ENCODE measurements at places on chromosomes 11 and 22.
A peak's percentile ranks its signal among the peaks of the same experiment; 100 is the strongest.

DNA sequence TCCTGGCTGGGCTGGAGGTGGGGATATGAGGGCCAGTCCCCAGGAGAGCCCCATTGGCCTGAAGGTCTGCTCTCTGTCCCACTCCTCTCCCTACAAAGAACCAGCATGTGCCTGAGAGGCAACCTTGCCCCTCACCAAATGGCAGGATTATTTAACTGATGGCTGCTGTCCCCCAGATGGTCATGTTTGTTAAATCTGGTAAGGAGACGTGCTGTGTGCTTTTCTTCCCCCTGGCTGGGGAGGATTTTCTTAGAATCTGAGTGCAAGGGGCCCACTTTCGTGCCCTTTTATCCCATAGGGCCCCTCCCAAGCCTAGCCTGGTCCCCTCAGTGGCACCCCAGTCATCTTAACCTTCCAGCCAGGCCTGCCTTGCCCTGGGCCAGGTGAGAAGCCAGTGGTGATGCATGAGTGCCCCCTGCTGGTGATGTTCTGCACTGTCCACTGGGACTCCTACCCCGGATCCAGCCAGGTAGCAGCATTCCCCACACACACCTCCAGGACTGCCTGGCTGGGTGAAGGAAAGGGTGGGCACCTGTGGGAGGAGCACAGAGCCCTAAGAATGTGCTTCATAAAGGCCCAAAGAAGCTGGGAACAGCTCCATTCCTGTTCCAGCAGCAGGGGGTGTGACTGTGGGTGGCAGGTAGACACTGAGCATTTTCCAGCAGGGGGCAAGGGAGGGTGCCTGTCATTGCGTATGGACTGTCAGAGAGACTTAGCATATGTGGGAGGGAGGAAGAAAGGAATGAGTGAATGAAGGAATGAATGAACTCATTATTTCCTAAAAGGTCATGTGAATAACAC, 28.9 kb downstream of the MFNG start:
- peak; percentile 33 for DNase-seq

GRCh38 chr11:47915783-47916182, 64.6 kb upstream of the PTPRJ start:
- no peak for DNase-seq

DNA sequence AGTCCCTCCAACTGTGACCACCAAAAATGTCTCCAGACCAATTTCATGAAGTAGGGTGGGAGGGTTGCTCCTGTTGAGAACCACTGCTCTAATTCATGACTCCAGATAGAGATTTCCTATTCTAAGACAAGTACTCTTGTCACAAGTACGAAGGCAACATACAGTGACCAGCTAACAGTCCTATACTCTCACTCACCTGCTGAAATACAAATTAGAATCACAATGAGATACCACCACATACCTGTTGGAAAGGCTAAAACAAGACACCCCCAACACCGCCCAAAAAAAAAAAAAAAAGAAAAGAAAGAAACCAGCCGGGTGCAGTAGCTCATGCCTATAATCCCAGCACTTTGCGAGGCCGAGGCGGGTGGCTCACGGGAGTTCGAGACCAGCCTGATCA, 310.5 kb downstream of the SWAP70 start:
- no peak for DNase-seq

GRCh38 chr11:60658409-60658808, 41.0 kb upstream of the MS4A8 start:
- no peak for DNase-seq

GRCh38 chr11:114705280-114706024, 27.1 kb downstream of the NXPE2 start:
- no peak for DNase-seq

DNA sequence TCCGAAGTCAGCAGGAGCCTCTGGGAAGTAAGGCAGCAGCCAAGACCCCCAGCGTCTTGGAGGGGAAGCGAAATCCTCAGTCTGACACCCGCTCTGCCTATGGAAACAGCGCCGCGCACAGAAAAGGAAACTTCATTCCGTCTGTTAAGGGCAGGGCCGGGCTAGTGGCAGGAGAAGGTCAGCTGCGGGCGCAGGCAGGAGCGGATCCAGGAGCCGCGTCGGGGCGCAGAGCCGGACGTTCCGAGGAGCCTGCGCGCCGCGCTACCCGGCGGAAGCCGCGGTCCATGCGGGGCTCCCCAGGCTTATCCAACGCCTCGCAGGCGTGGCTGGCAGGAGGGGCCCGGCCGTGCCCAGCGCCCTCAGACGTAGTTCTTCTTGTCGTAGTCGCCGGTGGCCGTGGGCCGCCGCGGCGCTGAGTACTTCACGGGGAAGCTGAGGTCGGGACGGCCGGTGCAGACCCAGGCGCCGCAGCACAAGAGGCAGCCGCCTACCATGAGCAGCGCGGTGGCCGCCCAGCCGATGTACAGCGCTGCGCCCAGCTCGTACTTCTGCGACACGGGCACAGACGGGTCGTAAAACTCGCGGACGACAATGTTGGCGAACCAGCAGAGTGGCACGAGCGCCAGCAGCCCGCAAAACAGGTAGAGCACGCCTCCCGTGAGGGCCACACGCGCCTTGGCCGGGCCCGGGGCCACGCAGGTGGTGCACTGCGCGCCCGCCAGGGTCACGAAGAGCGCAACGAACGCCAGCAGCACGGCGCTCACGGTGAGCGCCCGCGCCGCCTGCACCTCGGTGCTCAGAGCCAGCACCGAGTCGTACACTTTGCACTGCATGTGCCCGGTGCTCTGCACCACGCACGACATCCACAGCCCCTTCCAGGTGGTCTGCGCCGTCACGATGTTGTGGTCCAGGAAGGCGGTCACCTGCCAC, 705 bp downstream of the CLDN5 start:
- DNase-seq = no peak

- DNase-seq = no peak
Measured at GRCh38 chr11:19244621-19245020, 3.9 kb upstream of the E2F8 start.

GRCh38 chr22:44263547-44263946, 49.2 kb downstream of the SHISAL1 start:
- DNase-seq = no peak

- no peak for DNase-seq
Measured at GRCh38 chr11:1231396-1232020, 8.6 kb downstream of the MUC5B start.

DNA sequence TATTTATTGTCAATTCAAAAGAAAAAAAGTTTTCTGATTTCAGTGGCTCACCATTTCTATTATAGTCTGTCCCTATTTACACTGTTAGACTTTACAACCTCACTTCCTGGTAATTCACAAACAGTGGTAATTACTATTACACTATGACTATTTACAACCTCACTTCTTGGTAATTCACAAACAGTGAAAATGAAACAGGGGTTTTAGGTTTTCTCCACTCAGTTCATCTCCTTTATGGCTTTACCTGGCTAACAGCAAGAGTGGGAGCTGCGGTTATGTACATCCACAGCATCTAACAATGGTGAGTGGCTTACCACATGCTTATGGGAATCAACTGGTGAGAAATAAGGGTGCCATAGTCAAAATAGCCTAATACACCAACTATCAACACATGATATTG, 166.4 kb downstream of the CASP12 start:
- DNase-seq = no peak

GRCh38 chr22:31139866-31140716, at the start of gene PLA2G3:
Gene PLA2G3, minus strand, starts transcription at chr22:31140508. Its CDS starts 154 bp downstream, at chr22:31140354.
- DNase-seq = no peak

GRCh38 chr11:126385991-126386728, 30.7 kb downstream of the ST3GAL4 start:
- no peak for DNase-seq

DNA sequence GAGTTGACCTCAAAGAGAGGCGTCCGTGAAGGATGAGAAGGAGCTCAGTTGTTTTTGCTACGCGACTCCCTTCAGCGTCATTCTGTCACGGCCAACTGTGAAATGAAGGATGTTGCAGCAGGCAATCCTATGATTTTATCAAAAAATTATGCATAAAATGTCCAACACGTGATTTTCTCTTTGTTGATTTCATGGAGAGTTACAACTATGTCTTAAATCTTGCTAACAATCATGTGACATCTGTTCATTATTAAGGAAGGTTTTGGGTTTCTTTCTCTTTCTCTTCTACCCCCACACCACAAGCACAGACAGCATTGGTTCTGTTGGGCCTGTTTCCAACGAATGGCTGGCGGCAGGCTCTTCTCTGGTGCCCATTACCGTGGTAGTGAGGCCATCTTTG, 3.7 kb downstream of the KRTAP5-4 start:
- DNase-seq = no peak

- no peak for DNase-seq
Measured at GRCh38 chr11:64238999-64239398, 1.9 kb upstream of the FKBP2 start.

DNA sequence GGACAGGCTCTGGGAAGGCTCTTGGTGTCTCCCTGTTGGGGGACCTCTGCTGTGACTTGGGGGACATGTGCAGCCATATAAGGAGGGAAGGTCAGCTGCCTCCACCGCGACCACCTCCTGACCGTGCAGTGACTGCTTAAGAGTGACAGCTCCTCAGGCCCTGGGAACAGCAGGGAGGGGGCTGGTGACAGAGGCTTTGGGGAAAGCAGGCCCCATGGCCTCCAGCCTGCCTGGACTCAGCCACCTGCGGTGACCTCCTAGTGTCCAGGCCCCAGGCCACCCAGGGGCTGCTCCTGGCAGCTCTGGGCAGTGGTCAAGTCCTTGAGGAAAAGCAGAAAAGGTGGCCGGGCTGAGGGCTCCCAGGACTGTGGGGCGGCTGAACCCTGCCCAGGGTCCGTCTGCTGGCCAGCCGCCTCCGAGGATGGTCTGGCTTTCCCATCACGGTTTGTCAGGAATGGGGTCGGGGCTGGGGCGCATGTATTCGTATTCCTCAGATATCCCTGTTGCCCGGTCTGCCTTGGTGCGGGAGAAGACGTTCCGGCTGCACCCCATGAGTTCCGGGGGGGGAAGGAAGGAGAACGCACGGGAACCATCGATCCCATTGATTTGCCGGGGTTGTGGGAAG, 96.8 kb downstream of the WNT7B start:
- DNase-seq = no peak

- no peak for DNase-seq
Measured at GRCh38 chr22:29824677-29825076, 13.4 kb downstream of the ASCC2 start.

- DNase-seq = no peak
Measured at GRCh38 chr11:69386594-69387408, 92.8 kb downstream of the MYEOV start.

DNA sequence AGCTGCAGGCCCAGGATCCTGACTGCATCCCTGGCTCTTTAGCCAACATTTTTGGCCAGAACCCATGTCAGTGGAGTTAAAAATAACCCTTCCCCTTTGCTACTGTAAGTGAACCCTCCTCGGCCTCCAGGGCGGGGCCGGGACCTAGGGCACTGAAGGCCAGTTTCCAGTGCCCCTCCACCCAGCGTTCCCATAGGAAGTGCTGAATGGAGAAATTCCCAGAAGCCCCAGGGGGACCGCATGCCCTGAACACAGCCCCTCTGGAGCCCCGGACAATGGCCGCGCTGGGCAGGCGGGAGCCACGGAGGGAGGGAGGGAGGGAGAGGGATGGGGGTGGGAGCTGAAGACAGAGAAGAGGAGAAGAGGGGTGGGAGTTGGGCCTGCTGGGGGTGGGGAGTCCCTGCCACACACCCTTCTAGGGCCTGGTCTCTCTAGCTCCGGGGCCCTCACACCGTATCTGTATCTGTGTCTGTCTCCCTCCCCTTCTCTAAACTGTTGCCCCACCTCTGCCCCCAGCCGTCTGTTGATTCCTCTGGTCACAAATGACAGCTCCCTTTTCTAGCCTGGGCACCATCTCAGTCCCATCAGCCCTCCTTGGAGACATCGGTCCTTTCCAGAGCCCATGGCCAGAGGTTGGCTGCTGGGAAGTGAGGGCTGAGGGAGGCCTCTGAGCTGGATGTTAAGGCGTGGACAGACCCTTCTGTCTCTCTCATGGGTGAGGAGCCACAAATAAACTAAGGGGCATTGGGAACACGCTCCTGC, 10.9 kb downstream of the PDGFB start:
- no peak for DNase-seq

DNA sequence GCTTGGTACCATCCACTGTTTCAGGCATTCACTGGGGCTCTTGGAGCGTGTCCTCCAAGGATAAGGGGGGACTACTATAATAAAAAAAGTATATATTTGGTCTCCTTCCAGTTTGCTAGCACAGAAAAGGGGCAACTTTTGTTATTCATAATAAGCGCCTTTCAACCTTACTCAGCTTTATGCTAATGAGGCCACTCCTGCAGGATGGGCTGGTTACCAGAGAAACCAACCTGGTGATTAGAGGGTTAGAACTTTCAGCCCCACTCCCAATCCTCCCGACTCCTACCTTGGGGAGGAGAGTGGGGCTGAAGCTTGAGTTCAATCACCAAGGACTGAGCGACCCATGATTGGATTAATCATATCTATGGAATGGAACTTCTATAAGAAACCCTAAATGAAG, 31.8 kb downstream of the PPFIBP2 start:
- DNase-seq = no peak

DNA sequence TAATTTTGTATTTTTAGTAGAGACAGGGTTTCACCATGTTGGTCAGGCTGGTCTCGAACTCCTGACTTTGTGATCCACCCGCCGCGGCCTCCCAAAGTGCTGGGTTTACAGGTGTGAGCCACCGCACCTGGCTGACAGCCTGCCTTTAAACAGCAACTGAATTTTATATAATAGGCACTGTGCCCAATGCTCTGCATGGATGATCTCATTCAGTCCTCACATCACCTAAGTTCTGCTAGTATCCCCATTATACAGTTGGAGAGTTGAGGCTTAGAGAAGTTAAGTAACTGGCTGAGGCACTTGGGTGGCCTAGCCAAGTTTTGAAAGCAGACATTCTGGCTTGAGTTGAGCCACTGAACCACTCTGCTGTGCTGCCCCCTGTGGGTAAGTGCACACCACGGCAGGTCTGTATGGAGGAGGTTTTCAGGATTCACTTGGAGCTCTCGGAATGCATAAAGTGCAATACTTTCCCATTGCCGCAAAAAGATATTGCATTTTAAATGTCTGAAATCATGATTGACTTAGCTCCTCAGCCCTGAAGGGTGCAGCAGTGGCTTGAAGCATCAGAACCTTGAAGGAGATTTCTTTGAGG, 112.4 kb downstream of the LDLRAD3 start:
- DNase-seq = no peak

GRCh38 chr11:76181371-76181770, 24.9 kb downstream of the WNT11 start:
- DNase-seq = no peak

- DNase-seq = no peak
Measured at GRCh38 chr22:44171561-44171960, 9.2 kb upstream of the PARVG start.

DNA sequence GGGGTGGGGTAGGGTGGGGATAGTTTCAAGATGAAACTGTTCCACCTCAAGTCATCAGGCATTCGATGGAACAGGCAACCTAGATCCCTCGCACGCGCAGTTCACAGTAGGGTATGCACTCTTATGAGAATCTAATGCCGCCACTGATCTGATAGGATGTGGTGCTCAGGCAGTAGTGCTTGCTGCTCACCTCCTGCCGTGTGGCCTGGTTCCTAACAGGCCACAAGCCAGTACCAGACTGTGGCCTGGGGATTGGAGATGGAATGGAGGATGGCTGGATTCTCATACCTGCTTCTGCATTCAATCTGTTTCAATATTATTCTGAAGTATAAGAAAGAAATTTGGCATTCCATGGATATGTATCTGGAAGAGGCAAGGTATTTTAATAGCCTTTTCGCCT, 73.1 kb downstream of the RBFOX2 start:
- DNase-seq = no peak
